ENCODE measurements at places on chromosomes 3 and 15.

DNA sequence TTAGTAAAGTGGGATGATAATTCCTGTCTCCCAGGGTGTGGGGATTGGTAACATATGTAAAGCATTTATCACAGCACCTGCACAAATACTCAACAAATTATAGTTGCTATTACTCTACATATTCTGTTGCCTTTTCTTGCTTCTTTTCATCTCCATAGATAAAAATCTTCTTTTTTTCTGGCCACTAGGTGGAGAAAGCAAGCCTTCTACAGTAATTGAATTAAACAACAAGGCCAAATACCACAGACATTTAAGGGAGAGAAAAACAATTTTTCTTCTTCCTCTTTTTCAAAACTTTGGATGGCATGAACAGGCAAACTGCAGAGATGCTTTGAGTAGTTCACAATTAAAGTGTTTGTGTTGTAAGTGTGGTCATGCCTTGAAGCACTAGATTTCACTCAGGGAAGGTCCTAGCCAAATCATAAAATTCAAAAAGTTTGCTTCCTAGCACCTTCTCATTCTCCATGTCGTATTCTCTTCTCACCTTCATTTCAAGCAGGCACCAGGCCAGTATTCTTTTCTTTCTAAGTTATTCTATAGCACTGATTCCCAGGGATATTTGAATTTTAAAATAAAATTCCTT, 493.4 kb upstream of the TGFBR2 start:
- no peak for DNase-seq

DNA sequence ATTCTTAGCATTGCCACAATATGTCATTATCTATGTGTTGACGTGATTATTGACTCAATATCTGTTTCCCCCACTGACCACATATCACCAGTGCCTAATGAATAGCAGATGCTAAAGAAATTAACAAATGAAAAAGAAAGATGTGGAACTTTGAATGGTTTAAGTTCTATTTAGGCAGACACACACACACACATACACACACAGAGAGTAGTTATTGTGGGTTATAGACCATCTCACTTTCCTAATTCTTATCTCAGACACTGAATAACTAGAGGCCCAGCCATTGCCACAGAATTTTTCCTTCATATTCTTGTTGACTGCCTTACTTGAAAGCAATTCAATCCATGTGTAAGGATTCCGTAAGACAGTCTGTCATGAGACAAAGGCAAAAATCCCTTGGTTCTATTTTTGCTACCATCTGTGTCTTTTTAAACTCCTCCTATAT, 61.9 kb upstream of the PHLDB2 start:
- DNase-seq, result no peak

DNA sequence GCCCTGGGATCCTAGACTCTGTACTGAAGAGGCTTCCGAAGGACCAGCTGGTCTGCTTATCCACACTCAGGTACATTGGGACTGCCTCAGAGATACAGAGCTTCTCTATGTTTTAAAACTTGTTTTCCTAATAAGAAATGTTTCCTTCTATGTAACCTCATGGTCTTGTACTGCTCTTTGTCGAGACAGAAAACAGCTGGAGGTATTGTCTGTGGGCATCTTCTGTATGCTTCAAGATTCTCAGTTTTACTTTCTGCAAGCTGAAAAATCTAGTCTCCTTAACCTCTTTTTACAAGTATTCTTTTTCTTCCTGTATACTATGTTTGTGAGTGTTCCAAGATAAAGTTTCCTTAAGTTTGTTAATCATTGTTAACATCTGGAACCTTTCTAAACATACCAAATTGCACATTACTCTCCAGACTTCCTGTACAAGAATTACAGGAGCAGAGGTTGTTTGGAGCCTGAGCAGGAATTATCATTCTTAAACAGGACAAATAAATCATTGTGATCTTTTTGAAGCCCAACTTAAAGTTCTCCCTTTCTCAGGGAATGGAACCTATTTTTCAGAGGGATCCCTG, 358.3 kb upstream of the CFAP20DC start:
- no peak for DNase-seq

GRCh38 chr15:35674873-35675781, 129.2 kb upstream of the DPH6 start:
- DNase-seq, result no peak

DNA sequence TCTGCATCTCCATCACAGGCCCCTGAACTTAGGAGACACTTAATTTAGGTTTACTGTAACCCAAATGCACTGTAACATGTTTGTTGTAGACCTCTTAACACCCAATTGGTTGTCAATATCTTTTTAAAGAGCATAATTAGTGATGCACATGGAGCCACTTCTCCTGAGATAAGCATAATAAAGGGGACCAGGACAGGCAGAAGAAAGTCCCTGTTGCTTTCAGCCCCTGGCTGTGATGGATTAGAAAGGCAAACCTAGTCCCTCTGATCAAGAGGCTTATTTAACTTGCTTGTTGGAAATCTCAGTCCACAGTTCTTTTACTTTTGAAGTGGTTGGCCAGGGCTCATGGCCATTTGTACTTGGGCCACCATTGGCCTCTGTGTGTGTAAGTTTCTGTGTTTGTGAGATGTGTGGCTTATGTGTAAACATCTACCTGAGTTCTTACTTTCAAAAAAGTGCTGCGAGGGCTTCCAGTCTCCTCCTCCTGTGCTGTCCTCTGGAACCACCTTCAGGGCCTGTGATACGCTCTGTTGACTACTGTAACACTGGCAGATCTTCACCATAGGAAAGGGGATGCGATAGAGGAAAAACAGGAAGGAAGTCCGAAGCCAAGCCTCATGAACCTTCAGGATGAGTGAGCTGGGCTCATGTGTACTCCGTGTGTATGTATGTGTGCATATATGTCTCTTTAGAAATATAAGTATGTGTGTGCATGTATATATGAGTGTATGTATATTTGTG, 136.2 kb downstream of the EPHB1 start:
- no peak for DNase-seq

DNA sequence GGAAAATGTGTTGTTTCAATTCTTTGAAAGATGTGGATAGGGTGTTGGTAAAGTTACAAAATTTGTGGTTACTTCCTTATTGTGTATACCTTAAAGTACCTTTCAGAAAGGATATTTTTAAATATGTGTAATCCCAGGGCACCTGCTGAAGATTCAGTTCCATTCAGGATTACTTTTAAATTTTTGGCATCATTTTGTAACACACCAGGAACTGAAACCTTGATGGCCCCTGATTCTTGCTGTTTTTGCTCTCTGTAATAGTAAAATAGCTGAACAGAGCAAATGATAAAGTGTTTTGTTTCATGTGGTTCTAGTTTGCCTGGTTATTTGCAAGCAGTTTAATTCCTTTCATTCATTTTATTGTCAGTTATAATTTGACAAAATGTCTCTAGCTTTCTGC, 160.9 kb downstream of the KLHL25 start:
- DNase-seq, result no peak

DNA sequence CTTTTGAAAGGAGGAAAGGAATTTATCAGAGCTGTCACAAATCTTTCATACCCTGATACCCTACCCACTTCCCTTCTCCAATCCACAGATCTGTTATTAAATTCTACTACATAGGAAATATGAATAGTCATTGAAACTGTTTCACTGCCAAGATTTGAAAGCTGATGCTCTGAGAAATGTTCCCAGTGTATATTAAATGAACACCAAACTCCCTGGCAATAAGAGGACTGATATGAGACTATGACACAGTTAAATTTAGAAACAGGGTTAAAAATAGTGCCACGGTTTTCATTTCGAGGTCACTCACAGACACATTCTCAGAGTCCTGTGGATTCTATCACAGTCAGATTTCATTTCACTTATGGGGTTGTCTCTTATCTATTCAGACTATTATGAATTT, 27.2 kb upstream of the GBE1 start:
- no peak for DNase-seq

DNA sequence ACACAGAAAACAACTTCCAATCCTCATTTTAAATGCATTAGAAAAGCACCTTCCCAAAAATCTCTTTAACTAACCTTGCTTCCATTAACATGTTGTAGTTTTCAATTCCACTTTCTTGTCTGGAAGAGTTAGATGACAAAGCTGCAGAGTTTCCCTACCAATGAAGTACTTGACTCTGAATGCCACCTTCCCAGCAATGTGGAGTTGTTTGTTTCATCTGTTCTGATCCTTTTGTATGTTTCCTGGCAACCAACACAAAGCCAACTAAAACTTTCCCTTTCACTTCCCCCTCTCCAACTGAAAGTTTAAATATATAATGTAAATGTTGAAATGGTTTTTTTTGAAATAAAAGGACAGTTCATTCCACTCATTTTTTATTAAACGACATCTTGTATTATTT, at the start of gene WDR49:
TSS of gene WDR49 (minus strand) at position 183 of the 400 bp plus-strand sequence. CDS start 517 bp downstream, outside the sequence.
- no peak for DNase-seq

DNA sequence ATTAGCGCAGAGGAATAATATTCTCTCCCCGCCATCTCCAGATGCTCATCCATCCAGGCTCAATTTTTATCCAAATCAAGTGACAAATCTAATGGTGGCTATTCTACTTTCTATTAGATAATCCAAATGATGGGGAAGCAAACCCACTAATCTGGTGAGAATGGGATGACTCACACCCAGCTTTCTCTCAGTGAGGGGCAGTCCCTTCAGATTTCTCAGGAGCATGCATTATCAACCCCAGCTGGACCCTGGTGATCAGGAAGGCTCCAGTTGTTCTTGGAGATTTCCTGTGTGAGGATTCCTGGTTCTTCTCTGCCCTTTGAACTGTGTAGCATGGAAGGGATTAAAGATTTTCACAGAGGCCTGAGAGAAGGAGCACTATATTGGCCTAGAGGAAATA, 358.0 kb downstream of the WDR72 start:
- DNase-seq, result no peak

DNA sequence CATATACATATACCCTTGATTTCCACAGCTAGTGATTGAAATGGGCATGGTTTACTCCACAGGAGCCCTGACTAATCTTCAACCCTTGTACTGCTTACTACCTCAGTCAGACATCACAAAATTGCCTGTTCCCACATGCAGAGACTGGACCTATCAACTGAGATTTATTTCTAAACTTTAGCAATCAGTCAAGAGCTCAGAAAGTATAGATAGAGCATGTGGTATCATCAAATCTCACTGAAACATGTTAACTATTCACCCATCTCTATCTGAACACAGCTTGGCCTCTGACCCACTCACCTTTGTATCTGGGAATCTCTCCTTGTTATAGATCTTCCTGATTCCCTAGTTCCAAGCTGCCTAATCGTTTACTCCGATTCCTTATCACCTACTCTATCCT, 14.6 kb downstream of the ADAM10 start:
- DNase-seq, result no peak

GRCh38 chr15:78641102-78641748, at the start of gene CHRNB4:
TSS of gene CHRNB4 (minus strand) at chr15:78641210. CDS start at chr15:78641133, 77 bp downstream.
- DNase-seq, result no peak

Data from hypothalamus (tissue), 51 donors.